ENCODE measurements at places on chromosomes 2 and 18.

DNA sequence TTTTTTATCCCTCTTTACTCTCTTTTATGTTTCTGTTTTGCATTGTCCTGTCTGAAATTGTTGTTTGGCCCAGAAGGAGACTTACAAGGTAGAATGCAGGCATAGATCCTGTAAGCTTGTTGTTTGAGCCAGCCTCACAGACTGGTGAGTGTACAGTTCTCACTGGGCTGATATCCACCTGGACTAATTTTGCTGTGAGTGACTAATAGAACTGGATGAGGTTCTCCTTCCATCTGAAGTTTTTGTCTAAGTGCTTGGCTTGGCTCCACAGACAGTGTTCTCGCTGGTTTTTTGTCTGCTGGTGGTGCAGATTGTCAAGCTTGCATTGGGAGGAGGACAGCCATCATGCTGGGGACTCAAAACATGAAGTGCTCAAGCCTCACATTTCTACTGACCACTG is 495.7 kb downstream of the TSN start:
- no peak for DNase-seq

DNA sequence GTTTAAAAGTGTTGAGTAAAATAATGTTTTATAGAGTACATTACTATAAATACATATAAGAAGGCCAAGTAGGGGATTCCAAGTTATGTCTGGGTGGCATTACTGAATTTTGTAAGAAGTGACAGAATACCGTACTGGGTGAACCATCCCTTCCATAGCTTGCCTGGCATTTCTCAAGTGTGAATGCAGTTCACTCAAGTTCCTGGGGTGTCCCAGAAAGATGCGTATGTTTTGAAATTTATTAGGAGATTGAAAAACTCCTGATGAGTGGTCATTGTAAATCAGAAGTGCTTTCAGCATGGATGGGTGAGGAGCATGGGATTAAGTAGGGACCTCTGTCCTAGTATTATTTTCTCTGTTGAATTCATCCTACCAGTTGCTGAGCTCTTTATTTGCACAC is 103.2 kb downstream of the VAPA start:
- DNase-seq: no peak

GRCh38 chr2:120315367-120316033 is 30.4 kb upstream of the INHBB start:
- no peak for DNase-seq

DNA sequence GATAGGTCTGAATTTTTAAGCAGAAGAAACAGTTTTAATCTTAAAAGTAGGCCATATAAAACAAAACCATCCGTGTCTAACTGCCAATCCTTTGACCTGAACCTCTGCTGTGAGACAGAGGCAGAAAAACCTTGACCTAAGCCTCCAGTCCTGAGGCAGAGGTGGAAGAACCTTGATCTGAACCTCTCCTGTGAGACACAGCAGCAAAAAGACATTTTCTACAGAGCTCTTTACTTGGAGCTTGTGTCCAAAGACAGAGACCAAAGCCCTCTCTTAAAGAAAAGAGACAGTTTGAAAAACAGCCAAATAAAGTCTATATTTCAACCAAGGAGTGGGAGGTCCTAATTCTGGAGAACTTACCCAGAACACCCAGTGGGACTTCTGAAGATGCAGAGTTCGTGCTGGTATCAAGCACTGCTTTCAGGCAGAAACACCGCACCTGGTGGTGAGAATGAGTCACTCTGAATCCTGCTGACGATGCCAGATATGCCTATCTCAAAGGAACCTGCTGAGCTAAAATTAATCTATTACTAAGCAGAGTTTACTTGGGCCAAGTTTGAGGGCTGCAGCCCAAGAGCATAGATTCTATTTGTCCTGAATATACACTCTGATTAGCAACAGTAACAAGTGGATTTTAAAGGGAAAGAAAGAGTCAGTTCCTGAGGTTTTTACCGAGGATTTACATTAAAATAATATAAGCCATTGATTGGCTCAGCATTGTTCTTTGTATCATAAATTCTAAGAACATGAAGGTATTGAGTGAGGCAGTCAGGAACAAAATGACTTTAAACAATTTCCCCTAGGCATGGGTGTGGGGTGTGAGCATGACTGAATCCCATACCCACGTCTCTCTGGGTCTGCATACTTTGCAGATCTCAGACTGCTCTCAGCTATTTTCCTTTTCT is 806.4 kb downstream of the TRIB2 start:
- no peak for DNase-seq

DNA sequence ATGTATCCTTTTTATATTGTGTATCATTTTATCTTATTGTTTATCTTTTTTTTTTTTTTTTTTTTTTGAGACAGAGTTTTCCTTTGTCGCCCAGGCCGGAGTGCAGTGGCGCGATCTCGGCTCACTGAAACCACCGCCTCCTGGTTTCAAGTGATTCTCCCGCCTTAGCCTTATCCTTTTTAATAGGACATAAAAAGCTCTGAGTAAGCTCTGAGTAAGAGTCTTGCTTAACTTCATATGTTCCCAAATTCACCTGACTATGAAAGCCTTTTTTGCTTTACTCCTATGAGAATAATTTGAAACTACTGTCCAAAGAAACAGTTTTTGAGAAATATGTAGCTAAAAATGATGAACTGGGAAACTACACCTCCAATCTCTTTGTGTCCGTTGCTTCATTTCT is 525.5 kb downstream of the IRS1 start:
- DNase-seq: no peak
